ENCODE measurements at places on chromosomes 6 and 20. TPM values are rescaled to one million over a fixed set of nuclear protein-coding genes. Genes with fewer than 3 reads are reported as not detected.

DNA sequence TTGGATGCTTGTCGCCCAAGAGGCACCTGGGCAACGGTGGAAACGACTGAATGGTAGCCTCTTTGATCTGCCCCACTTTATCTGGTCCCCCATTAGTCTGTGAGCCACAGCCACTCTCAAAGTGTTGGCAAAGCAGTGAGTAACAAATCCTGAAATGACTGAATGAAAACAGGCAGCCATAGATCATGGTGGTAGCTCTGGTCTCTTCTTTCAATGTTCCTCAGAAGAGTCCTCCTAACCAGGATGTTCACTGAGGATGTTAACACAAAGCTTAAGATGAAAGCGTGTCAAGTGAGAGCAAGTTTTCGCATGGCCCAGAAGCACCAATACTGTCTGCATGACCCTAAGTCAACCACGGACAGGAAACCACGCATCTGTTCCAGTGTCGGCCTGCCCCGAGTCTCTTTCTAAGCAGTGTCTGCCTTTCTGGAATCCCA, 107.3 kb downstream of the IRF4 start:
- no peak for DNase-seq

RPS6KA2 gene
- 18.5 TPM for total RNA-seq

LY6G6C gene
- total RNA-seq, result 1.2 TPM

DNA sequence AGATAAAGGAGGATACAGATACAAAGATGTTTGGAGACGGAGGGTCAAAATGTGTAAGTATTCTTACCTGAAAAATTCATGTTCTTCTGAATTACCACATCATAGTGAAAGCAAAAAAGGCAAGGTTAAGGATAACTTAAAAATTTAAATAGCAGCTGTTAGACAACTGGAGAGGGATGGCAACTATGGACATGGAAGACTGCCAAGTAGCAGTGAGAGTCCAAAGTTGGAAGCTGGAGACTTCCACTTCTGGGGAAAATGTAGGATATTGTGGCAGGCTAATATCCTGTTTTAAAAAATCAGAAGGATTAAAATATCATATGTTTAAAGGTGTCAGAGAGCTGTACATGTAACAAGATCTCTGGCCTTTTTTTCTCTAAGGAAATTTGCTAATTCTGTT, 29.8 kb downstream of the SYCP2 start:
- no peak for DNase-seq

GRCh38 chr6:36625158-36625919, 31.2 kb downstream of the SRSF3 start:
- DNase-seq, result no peak

- DNase-seq, result no peak
Observed at GRCh38 chr6:158630938-158631616, 13.5 kb downstream of the DYNLT1 start.

MDN1 gene
- total RNA-seq, result 38.1 TPM

DNA sequence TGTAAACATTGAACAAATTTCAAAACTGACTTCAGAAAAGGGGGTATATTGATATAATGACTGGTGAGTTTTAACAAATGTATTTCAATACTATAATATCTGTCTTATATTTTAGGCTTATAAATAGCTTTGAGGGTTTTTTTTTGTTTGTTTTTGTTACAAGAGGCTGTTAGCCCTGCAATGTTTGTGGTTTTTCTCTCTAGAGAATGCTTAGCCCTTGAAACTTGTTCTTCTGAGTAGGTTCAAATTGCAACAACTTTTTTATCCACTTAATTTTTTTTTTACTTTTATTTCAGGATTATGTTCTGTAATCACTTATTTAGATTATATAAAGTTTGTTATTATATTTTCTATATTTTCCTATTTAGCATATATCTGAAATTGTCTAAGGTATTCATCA, 333.2 kb downstream of the RIMS1 start:
- DNase-seq, result no peak

DNA sequence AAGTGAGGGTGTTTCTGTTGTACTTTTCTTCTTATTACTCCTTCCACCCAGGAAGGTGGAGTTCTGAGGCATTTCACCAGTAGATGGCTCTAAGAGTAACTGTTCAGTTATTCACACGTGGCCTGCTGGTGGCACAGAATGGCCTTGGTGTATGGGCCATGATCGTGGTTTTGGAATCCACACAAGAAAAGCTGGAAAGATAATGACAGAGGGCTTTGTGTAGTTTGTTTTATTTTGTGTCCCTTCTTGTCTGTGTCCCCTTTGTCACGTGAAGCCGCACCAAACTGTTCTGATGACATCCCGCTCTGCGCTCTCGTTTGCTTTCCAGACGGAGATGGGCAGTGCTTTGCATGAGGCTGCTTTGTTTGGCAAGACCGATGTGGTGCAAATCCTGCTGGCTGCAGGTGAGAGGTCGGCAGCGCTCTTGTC, 93.4 kb downstream of the ANKS1A start:
- DNase-seq, result no peak

PRPH2 gene
- total RNA-seq, result not detected

All from PC-9 (cell line).